Activated effector memory CD4-positive, alpha-beta T cell treated with anti-CD3 and anti-CD28 coated beads, Interleukin-2, amount 50 U/mL, for 16 hours (primary cell): ENCODE measurements at places on chromosomes 3 and 15.
A peak's percentile ranks its signal among the peaks of the same experiment; 100 is the strongest.

- DNase-seq = no peak
Observed at GRCh38 chr15:77691607-77692006, 58.9 kb upstream of the LINGO1 start.

- no peak for DNase-seq
Observed at GRCh38 chr3:100103558-100104441, 10.5 kb downstream of the FILIP1L start.

GRCh38 chr3:18217507-18218174 is 207.5 kb downstream of the SATB1 start:
- DNase-seq = no peak

GRCh38 chr3:109098079-109098644 is 19.8 kb downstream of the MORC1 start:
- no peak for DNase-seq

DNA sequence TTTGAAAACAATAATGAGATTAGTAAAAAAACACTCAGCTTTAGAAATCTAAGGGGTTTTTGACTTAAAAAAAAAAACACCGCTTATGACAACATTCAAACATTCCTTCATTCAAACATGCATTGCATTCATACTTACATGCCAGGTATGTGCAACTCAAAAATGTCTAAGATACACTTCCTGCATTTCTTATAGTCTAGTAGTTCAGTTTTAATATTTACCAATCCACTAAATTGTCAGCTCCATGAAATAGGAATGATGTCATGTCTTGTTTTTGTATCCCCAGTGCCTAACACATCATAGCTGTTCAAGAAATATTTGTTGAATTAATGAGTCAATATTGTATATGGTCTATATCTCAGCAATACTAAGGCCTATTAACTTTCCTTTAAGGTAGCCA is 51.7 kb downstream of the EIF4E3 start:
- DNase-seq = no peak

DNA sequence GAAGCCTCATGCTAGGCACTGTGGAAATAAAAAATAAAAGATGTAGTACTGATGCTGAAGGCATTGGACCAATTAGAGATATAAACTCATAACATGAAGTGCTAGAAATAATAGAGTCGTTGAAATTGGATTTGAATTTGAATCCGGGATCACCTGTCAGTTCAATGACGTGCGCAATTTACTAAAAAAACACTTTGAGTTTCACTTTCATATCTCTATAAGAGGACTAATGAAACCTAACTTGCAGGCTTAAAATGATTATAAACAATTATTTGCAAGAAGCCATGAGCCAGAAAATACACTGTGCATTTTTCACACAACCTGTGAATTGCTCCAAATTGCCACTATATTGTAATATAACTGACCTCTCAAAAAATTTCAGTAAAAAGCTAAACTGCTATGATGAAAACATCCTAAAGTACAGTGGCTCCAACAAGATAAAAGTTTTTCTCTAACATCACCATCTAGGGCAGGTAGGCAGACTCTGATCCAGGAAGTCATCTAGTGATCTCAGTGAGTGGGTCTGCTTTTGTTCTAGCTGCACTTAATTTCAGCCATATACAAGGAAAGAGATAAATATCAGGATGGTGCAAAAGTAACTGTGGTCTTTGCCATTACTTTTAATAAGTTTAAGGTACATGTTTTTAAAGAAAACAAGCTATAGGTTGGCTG is 440.2 kb downstream of the CNTN6 start:
- no peak for DNase-seq

GRCh38 chr3:154942827-154943226 is 137.3 kb upstream of the MME start:
- no peak for DNase-seq

DNA sequence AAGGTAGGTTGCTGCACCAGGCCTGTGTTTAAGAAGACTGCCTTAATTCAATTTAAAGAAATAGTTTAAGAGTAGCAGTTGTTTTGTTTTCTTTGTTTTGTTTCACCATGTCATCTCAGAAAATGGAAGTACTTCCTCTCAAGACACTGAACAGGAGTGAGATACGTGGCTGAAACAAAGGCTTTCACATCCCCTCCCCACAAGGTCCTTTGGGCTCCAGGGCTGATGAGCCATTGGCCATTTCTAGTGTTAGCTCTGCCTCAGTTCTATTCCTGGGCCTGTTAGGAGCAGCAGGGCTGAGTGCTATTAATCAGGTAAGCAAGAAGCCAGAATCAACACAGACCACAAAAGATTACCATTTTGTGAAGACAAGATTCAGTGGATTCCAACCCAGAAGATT is 132.8 kb downstream of the KCNAB1 start:
- DNase-seq = no peak

DNA sequence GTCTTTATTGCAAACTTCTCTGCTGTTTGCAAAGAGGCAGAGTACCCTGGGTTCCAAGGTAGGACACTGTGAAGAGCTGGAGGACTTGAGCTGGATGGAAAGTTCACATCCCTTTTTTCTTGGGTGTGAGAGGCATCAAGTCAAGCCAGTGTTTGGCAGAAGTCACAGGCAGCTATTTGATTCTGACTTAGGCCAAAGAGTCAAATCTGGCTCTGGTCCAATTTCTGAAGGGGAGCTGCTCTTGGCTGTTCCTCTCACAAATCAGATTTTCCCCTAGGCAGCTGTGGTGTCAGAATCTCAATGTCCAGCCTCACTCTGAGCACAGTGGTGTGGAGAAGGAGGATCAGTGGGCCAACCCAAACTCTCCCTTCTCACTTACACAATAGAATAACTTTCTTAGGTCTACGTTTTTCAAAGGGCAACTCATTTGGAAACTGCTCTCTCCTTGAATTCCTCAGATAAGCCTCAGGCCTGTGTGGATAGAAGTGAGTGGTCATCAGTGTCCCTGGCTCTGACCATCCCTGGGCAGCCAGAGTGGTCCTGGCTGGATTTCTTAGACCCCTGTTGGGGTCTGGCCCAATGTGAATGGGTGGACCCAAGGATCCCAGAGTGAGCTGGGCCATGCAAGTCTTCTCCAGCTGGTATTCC is 18.2 kb upstream of the AMOTL2 start:
- DNase-seq = no peak

GRCh38 chr15:41061667-41062066 is 54.4 kb downstream of the INO80 start:
- no peak for DNase-seq

DNA sequence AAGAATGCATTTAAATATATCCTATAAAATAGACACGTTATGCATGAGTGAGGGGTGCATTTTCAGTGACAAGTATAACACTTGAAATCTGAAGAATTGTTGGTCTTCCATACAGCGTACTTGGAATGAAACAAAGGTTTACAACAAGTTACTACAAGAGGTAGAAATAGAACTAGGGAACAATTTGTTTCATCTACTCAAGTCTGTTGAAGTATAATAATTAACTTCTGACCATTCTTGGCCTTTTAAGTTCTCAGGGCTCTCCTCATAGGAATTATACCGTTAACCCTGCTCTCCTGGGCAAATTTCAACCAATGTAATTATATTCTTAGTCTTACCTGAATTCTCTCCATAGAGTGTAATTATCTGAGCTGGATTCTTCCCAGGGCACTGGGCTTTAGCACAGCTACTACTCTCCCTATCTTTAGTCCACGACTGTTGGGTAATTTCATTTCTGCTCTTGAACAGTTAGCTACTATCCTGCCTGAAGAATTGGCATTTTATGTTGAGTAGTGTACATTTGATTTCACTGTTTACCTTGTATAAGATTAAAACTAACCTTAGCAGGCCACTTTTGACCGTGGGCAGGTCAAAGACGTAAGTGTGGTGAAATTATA is 100.6 kb downstream of the UBE2E2 start:
- no peak for DNase-seq

GRCh38 chr15:52100807-52101442 is 11.7 kb downstream of the BCL2L10 start:
- no peak for DNase-seq

GRCh38 chr3:133695560-133696171 is 33.9 kb upstream of the TOPBP1 start:
- no peak for DNase-seq

DNA sequence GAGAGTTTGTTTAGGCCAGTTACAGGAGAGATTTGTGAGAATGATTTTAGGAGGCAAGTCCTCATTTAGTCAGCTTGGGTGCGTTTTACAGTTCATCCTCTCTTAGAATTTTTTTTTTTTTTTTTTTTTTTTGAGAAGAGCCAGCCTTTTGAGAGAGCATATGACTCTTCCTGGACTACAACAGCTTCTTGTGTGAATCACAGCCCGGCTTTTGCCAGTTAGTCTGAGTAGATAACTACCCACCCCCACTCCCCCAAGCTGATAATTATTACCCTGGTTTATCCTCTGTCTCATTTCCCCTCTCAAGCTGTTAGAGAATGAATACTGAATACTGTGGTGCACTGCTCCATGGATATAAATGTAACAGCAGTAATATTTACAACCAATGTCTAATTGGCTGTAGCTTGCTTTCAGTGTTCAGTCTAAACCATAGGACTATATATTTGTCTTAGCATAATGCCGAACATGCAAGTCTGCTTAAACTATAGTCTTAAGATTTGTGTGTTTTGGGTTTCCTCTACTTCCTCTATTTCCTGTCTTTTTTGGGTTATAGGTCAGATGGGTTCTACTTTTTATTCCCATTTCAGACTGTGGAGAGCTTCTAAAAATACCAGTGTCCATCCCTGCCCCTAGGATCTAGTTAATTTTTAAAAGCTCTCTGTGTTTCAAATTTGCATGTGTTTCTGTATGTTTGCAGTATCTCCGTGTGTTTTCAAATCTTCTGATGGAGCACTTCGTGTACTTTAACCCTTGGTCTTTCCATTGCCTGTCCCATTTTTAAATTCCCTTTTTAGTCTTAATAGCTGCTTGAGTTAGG is 8.0 kb downstream of the CHD2 start:
- DNase-seq = peak; percentile 74

DNA sequence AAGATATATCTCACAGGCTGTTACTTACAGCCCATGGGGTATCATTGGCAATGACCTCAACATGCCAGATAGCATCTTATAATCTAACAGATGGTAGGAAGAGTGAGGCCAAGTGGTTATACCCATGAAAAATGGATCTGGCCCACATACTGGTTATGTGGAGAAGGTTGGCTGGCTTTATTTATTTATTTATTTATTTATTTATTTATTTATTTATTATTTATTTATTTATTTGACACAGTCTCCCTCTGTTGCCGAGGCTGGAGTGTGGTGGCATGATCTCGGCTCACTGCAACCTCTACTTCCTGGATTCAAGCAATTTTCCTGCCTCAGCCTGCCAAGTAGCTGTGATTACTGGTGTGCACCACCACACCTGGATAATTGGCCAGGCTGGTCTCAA is 11.6 kb downstream of the FBXO40 start:
- no peak for DNase-seq

GRCh38 chr3:190589326-190589725 is 75.4 kb downstream of the IL1RAP start:
- DNase-seq = no peak

- peak; percentile 66 for DNase-seq
Observed at GRCh38 chr3:60048447-60048848, 998.6 kb upstream of the CFAP20DC start.

GRCh38 chr3:78736863-78737262 is 1030.9 kb downstream of the ROBO1 start:
- DNase-seq = no peak

GRCh38 chr3:189491831-189492230 is 139.4 kb upstream of the TP63 start:
- DNase-seq = no peak

GRCh38 chr15:89395031-89395430 is 60.4 kb upstream of the POLG start:
- no peak for DNase-seq

- DNase-seq = no peak
Observed at GRCh38 chr3:130915567-130916292, 21.8 kb downstream of the ATP2C1 start.

- DNase-seq = no peak
Observed at GRCh38 chr15:65176056-65176455, 9.1 kb downstream of the CLPX start.

DNA sequence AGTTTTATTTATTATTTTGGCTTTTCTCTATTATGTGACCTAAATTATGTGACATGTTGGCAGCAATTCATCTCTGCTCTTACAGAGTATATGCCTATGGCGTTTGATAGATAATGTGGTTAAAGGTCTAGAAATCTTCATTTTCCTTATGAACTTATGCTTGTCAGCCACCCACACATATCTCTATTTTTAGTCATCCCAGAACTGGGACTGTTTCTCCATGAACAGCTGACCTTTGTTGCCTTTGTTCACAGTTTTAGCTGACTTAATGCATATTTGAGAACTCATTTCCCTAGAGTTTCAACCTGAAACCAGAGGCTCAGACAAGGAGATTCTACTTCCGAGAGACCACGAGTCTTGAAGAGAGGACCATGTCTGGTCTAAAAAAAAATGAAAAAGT is 176.5 kb downstream of the RAP2B start:
- DNase-seq = no peak

GRCh38 chr3:97939401-97939800 is 32.8 kb downstream of the RIOX2 start:
- DNase-seq = no peak

DNA sequence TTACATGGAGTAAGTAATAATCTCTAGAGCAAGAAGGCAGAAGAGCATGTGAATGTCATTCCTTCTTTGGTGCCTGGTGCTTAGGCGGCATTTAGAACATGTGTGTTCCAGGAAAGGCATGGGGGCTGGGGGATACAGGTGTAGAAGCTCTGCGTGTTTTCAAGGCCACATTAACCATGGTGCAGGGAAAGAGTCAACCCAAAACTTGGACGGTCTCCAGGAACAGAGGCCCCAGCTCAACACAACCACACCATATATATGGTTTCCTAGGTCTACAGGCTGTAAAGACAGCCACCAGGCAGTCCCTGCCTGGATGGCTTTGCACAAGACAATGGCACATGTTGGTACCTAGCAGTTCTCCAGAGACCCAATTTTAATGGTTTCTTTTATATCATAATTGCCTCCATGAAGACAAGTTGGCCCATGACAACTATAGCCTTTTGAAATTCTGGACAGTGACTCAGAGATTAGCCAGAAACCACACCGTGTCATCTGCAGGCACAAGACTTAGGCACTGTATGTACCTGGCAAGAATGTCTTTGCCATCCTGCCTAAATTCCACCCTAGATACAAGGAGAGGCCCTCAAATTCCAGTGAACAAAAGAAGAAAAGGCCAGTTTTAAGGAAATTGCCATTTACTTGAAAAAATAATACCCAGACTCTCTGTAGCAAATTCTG is 25.0 kb upstream of the DGKG start:
- DNase-seq = no peak

DNA sequence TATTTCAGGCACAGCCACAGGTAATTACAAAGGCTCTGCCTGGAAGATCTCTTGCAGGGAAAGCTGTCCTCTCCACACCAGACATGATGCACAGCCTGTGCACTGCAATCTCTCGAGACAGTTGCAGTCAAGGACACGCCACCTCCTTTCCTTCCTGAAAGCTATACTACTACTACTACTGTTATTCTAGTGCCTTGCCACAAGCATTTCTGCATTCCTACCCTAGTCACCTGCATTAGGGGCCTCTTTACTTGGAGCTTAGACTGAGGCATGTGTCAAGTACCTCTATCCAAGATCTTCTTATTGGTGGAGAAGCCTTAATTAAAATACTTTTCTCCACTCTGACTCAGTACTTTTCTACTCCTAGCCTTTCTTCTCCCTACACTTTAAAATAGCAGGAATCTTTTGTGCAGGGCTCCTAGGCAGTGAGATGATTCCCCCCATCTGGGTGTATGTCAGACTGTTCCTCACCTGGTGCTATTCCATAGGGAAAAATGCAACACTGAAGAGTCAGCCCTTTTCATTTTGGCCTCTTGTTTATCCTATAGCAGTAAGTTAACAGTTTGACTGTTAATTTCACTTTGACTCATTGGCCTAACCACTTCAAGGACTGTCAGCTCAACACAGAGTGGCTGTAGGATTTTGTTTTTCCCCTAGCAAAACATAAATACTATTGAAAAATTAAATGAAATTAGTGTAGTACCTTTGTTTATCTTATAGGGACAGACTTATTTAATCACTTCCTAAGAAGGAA is 78.9 kb downstream of the ESYT3 start:
- no peak for DNase-seq
